Omental fat pad (tissue), 4 donors: ENCODE measurements at places on chromosomes 4 and X.

DNA sequence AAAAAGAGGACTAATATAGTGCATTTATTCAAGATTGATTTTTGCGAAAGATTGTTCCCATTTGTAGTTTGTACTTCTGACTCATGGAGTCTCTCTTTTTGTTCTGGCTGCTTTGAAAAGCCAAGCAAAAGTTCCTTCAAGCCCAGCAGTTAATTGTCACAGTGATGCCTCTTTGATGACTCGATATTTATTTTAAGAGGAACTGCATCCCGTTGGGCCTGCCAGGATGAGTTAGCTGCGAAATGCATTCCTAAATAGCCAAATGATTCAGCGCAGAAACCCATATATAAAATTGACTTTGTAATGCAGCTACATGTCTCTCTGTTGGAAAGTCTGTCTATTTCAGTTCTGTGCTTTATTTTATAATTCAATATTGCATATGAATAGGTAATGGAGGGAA lies 295.1 kb downstream of the GBA3 start:
- no peak for DNase-seq

GRCh38 chr4:145196747-145197146 lies 16.4 kb upstream of the OTUD4 start:
- no peak for DNase-seq

GRCh38 chrX:35829501-35829900 lies 31.4 kb downstream of the MAGEB16 start:
- DNase-seq: no peak

DNA sequence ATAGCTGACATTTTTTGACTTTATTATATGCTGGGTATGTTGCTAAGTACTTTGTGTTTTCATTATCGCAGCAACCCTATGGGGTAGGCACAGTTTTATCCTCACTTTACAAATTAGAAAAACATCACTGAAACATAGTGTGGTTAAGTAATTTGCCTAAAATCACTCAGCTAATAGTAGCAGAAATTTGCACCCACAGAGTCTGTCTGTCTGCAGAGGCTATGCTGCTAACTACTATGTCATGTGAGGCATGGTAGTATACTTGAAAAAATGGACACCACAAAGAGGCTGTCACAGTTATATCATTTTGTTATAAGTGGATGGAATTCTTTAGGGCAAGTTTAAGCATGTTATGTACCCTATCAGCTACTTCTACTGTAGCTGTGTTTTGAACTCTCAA lies 69.0 kb downstream of the STAG2 start:
- no peak for DNase-seq

DNA sequence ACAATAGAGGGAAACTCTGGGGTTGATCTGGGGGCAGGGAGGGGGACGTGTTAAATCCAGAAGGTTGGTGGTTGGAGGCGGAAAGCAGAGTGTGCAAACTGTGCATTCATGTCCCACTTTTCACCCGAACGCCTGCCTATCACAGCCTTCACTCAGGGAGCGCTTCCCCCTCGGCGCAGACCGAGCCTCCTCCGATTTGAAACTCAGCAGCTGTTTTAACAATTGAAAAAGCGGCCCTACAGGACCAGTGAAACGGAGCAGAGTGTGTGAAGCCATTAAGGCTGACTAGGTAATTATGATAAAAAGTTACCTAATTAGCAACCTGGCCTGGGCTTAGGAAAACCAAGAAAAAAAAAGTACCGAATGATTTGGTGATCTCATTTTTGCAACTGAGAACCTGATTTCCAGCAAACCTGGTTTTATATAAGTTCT lies 685 bp upstream of the NDNF start:
- no peak for DNase-seq

DNA sequence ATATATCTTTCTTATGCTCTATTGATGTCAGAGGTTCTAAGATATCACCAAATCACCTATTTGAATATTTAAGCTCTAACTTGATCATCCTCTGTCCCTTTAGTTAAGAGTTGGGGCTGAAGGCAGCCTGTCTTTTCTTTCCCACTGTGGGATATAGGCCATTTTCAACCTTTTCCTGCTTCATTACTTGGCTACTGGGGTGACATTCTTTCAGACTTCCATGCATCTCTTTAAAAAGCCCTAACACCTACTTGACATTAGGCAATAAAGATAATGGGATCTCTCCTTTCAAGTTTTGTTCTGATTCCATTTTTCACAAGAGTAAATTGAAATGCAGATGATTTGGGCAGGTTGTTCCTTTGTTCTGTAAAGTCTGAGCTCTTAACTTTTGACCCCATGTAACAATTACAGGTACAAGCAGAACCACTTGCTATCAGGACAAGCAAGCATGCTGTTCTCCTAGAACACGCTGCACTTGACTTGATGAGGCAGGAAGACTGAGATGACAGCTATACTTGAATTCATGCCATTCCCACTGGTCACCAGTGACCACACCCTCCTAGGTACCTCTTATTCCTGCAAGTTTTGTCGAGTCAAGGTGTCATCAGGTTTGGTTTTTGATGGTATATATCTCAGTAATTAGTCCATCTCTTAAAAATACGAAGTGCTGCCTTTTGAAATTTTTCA lies 18.2 kb downstream of the HOPX start:
- DNase-seq: no peak

DNA sequence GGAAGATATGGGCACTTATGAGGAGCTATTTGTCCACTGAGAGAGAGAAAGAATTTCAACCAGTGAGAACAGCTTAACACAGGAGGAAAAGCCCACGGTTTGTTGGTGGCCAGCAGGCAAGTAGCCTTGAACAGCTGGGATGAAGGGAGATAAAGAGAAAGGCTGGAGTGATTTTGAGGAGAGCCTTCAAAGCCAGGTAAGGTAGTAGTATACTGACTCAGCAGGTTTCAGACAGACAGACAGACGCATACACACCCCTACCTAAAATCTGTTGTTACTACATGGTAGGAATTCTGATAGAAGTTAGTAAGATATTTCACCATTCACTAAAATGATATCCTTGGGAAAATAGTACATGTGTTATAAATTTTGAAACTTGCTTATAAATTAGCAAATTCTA lies 60.5 kb downstream of the SEC24D start:
- no peak for DNase-seq

DNA sequence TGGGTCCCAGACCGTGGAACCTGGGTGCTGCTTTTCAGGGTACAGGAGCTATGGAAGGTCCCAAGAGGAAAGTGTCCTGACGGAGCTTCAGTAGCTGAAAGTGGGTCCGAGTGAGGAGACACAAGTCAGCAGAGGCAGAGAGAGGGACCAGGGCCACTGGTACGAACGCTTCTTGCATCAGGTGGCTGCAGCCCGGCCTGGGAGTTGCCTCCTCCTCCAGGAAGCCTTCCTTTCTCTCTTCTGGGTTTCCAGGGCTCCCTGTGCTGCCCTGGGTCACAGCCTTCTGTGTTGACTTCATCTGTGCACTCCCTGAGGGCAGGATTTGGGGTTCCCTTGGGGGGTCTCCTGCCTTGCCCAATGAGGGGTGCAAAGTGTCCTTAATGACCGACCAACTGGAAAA lies 94.5 kb downstream of the SORCS2 start:
- DNase-seq: no peak

GRCh38 chrX:40012039-40012867 lies 85.5 kb downstream of the BCOR start:
- no peak for DNase-seq

DNA sequence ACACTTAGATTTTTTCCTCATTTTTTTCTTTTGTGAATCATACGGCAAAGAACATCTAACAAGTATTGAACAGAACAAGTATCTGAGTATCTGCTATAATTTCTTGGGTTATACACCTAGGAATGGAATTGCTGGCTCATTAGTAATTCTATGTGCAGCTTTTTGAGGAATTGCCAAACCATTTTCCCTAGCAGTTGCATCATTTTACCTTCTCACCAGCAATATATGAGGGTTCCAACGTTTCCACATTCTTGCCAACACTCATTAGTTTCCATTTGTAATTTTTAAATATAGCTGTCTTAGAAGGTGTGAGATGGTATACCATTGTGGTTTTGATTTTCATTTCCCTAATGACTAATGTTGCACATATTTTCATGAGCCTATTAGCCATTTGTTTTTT lies 41.1 kb upstream of the DCAF8L1 start:
- no peak for DNase-seq

DNA sequence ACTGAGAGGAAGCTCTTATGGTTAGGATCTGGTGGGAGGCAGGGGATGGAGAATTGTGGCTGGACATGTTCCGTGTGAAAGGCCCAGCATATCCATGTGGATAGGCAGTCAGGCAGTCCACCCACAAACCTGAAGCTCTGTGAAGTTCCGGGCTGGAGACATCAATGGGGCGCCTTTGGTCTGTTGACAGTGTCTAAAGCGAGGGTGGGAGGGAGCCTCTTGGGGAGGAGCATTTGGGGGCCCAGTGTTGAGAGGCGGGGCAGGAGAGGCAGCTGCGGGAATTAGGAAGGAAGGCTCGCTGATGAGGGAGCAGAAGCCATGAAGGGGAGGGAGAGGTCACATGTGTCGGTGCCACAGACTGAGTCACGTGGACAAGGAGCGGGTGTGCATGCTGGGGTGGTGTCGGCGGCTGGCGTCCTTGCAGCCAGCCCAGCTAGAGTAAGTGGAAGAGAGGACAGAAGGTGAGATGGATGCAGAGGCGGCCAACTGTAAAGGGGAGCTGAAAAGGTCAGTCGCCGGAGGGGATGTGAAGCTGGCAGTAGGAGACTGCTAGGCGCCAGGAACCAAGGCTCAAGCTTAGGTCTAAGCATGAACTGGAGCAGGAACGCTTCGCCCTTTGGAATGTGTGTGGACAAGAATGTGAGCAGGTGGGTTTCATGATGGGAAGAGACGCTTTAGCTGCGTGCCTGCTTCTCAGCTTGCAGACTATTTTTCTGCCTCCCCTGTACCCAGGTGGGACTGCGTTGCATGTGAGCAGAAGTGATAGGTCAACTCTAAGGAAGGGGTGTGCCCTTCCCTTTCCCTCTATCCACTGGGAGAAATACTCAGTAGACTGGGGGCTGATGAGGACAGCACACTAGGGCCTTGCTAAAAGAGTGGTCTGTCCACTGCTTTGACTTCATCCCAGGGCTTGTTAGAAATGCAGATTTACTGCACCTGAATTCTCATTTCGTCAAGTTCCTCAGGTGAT lies 44.0 kb upstream of the TLR2 start:
- no peak for DNase-seq

GRCh38 chr4:156538210-156538609 lies 433.4 kb downstream of the PDGFC start:
- DNase-seq: no peak

GRCh38 chr4:107902715-107903114 lies 28.6 kb upstream of the CYP2U1 start:
- no peak for DNase-seq

- DNase-seq: no peak
Observed at GRCh38 chr4:67877086-67877485, 6.7 kb downstream of the TMPRSS11D start.

- no peak for DNase-seq
Observed at GRCh38 chr4:37797374-37797773, 29.1 kb upstream of the PGM2 start.

DNA sequence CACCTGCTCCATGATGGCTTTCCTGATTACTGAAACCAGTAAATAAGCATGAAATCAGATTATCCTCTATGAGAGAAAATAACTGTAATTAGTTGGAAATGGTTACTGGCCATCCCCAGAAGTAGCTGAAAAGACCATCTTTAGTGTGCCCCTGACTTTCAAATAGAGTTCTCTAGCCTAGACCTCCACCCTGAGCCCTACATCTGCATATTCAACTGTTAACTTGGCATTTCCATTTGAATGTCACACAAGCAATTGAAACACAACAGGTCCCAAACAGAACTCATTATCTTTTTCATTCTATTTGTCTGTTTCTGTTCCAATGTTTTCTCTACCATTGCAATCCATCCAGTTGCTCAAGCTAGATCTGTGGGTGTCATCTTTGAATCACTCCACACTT lies 952.3 kb downstream of the RPA4 start:
- no peak for DNase-seq

GRCh38 chr4:77190053-77190452 lies 33.0 kb downstream of the CCNG2 start:
- no peak for DNase-seq

DNA sequence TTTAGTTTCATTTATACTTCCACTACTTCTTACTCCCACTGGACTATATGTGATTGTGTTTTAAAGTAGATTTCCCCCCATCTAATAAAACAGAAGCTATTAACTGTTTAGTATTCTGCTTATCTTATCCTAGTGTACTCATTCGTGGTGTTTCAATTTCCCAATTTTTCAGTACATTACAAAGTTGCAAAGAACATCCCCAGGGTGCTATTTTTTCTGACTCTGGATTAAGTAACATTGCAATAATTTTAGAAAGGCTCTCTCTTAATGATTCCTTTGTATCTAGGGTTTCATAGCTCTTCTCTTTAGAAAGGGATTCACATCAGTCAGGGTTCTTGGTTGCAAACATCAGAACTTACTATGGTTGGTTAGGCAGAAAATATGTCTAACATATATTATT lies 317.9 kb upstream of the DIPK2B start:
- no peak for DNase-seq

- no peak for DNase-seq
Observed at GRCh38 chr4:21041708-21042107, 341.4 kb downstream of the PACRGL start.
